ENCODE measurements at places on chromosomes 1 and 21.

- DNase-seq = no peak
Measured at GRCh38 chr1:216927633-216928032, 204.4 kb upstream of the ESRRG start.

GRCh38 chr1:54403808-54404261, 2.4 kb downstream of the SSBP3 start:
- DNase-seq = peak; percentile 49

DNA sequence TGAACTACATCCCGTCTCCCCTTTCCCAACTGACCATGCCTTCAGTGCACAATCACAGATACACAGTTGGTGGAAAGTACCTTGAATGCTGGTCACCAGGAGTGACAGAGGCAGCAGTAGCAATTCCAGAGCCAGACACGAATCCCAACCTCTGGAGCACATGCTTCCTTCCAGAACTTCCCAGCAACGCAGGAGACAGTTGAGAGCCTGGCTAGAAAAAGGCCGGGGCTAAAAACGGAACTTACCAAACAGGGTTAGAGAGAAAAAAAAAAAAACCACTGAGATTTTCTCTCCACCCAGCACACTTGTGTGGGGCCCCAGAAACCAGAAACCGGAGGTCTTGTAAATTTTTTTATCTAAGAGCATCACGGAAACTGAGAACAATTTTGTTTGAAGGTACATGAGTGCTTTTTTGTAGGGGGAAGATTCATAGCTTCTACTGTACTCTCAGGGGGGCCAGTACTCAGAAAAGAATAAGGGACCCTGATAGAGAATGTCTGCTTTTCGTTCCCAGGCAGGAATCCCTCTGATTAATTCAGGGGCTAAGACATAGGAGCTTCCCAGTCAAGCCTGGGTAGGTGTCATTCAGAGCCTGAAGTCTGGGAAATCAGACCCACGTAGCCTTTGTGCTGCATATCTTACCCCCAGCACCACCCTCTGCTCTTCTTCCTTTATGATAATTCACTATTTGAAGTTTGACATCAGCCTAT, at the start of gene CD48:
TSS of gene CD48 (minus strand) at position 221 of the 710 bp plus-strand sequence. CDS start at position 162, 59 bp downstream.
- no peak for DNase-seq

DNA sequence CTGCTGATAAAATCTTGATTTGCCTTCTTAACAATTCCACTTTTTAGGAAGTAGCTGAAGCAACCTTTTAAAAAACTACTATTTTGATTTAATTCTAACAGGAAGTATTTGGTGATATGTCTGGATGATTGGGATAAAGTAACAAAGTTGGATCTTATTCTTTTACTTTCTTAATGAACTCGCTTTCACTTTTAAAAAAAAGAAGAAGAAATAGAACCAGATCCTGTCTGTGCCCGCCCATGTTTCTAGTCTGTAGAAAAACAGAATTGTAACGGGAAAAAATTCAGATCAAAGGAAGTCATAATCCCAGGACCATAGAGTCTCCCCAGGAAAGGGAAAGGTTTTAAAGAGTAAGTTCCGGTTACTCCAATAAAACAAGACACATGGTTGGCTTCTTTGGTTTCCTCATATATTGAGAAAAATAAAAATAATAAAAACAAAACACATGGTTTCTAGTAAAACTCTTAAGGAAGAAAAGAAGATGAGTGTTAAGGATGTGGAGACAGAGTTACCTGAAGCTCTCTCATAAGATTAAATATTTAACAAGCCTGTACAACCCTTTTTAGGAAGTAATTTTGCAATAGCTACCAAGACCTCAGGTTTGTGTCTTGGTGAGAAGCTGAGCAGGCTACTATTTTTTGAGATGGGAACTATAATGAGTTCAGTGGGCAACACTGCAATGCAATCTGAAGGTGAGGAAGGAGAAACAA, 4.9 kb downstream of the CD48 start:
- no peak for DNase-seq

DNA sequence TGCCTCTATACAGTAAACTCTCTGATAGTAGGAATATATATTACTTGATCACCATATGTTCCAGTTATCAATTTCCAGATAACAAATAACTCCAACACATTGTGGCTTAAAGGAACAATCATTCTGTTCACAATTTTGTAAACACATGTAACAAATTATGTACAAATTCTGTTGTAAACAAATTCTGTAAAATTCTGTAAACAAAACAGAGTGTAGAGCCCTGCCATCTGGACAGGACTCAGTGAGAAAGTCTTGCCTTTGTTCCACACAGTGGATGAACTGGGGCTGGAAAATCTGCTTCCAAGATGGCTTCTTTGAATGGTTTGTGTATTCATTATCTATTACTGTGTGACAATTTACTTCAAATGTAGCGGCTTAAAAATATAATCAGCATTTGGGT, 69.0 kb upstream of the LRRC7 start:
- DNase-seq = no peak

- DNase-seq = no peak
Measured at GRCh38 chr1:30912224-30912623, 3.7 kb upstream of the SDC3 start.

GRCh38 chr1:185674201-185674600, 60.0 kb upstream of the HMCN1 start:
- no peak for DNase-seq

GRCh38 chr1:31764312-31765040, at the start of gene ADGRB2:
TSS of gene ADGRB2 (minus strand) at chr1:31764340. CDS start at chr1:31757221, 7,119 bp downstream.
- DNase-seq = no peak

DNA sequence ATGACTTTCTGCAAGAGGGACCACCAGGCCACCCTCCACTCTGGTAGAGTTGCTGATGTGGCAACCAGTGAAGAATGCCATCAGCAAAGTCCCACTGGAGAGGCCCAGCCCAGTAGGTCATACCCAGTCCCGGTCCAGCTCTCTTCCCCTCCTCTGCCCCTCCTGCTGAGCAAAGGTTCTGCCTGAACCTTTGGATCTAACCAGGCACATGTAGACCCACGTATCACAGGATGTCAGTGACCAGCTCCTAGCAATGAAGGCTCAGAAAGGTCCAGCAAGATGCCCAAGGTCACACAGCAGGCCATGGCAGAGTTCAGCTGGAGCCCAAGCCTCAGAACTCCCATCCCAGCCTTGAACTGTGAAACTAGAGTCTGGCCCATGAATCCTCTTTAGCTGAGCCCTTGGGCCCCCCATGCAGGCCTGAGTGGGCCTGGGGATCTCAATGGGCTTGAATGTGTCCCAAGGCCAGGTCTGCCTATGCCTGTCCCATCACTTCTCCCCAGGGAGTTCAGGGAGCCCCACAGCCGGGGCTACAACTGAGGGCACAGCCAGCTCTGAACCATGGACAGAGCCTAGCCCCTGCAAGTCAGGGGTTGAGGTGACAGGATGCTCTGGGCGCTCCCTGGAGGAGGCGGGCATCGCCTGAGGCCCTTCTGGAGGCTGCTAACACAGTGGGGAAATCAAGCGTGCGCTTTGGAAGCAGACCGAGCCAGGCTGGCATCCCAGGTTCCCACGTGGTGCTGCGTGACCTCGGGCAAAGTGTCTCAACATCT, 21.4 kb upstream of the PADI1 start:
- no peak for DNase-seq

- DNase-seq = no peak
Measured at GRCh38 chr1:86695400-86695799, 9.0 kb upstream of the SH3GLB1 start.

DNA sequence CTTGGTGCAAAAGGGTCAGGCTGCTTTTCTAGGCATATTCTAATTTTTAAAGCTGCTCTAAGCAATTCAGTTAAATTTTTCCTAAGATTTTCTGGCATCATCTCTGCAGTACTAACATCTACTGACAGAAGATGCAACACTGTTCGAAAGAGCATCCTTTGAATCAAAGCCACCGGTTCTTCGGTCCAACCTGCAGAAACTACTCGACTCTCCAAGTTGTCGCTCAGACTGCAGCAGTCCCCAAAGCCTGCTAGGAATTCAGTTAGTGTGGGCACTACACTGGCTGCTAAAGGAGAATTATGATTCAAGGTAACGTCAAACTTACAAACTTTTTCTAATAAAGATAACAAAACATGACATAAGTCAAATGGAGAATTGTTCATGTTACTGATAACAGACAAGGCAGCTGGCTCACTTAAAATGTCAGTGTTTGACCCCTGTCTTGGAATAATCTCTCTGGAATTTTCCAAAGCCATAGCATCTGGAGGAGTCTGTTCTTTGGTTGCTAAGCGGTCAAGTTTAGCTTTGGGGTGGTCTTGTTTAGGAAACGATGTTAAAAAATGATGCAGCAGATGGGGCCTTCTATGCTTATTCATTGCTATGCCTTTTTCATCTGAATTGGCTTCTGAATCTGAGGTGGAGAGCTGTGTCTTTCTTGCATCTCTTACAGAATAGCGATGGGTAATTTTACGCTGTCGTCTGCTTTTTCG, 56.9 kb downstream of the LYST start:
- no peak for DNase-seq

DNA sequence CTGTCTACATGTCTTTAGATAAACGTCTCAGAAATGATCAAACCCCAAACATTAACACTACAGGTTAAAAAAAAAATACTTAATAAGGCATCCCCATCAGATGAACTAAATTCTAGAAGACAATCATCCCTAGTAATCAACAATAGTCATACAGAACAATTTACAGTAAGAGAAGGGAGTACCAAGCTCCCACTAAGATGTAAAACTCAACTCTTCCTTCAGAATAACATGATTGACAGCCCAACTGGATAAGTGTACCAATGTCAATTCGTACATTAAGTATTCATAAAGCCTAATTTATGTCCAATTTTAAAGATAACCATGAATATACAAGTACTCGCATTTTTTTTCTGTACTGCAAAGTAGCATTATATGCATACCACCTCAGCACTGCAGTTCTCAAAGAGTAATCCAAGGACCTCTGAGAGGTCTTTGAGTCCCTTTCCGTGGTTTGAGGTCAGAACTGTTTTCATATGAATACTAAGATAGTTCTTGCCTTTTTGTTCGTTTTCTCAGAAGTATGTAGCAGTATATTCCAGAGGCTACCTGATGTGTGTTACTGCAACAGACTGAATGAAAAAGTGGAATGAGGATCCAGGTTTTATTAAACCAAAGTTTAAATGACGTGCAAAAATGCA, 6.6 kb downstream of the SCAF4 start:
- DNase-seq = no peak

GRCh38 chr1:91689641-91690481, 189.2 kb downstream of the CDC7 start:
- DNase-seq = no peak

GRCh38 chr1:206658264-206658980, 23.1 kb downstream of the DYRK3 start:
- no peak for DNase-seq

GRCh38 chr1:201626629-201627275, 87.8 kb downstream of the NAV1 start:
- peak; percentile 82 for DNase-seq

GRCh38 chr1:112700290-112701226, 6.4 kb downstream of the RHOC start:
- DNase-seq = peak; percentile 87

GRCh38 chr1:47469390-47469759, 31.5 kb downstream of the FOXD2 start:
- no peak for DNase-seq

DNA sequence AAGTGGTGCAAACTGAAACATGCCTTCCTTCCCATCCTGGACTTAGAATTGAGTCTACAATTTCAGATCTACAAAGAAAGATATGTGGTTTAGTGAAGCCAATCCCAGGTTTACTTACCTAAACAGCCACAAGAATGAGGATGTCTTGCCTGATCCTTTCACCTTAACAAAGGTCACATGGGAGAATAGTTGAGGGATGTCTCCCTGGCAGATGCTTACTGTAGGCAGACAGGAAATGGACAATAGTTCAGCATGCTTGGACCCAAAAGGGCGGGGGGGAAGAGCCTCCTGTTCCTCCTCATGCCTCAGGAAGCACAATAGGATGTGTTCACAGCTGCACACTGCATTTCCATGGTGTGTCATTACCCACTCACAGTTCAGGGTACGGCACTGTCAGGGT, 492.7 kb upstream of the USP24 start:
- DNase-seq = no peak

GRCh38 chr1:66699213-66699612, 53.0 kb upstream of the DYNLT5 start:
- DNase-seq = no peak

GRCh38 chr1:247332215-247332622, 552 bp upstream of the ZNF496 start:
- peak; percentile 41 for DNase-seq

DNA sequence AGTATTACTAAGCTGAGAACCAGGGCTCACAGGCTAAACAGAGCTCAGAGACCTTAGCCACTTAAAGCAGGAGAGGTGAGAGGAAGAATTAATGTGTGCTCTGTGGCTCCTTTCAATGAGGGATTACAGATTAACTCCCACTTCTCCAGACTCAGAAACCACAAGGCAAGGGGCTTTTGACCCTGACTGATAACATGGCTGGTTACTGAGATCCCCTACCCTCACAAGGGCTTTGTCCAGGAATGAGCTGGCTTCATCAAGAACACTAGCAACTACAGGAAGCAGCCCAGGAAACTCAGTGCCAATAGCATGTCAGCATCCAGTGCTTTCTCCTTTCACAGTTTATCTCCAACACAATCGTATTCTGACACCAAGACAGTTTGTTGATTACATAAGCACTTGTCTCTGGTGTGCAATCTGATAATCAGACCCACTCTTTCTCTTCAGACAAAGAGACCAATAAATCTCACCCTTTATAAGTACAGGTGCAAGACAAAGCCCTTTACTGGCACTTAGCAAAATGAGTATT, 38.8 kb downstream of the ERI3 start:
- DNase-seq = no peak

GRCh38 chr1:60535713-60536112, 462.1 kb upstream of the C1orf87 start:
- no peak for DNase-seq

GRCh38 chr1:21350202-21350885, 60.1 kb upstream of the ECE1 start:
- DNase-seq = no peak

- no peak for DNase-seq
Measured at GRCh38 chr1:24562625-24563024, 6.7 kb downstream of the NCMAP start.

DNA sequence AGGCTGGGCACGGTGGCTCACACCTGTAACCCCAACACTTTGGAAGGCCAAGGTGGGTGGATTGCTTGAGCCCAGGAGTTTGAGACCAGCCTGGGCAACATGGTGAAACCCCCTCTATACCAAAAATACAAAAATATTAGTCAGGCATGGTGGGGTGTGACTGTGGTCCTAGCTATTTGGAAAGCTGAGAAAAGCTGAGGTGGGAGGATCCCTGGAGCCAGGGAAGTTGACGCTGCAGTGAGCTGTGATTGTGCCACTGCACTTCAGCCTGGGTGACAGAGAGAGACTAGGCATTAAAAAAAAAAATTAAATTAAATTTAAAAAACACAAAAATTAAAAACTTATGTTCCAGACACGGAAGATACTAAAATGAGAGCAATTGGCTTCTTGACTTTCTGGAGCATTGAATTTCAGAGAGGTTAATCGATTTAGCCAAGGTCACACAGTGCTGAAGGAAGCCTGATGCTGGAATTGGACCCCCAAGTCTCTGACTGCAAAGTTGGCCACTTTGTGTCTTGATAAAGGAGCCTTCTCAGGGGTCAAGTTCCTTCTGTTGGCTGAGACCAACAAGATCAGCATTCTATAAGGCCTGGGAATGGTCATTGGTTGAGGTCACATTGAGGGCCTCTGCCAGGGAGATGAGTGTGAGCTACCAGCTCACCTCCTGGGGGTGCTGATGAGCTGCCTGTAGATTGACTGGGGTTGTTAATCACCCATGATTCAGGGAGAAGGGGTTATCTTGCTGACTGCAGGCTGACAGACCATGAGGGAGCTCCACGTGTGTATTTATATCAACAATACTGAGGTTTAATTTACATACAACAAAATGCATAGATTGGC, 54.3 kb downstream of the RPS6KA1 start:
- no peak for DNase-seq

- DNase-seq = peak; percentile 11
Measured at GRCh38 chr1:24932284-24932683, 2.2 kb upstream of the RUNX3 start.
